ENCODE measurements at places on chromosomes 2 and 18.
A peak's percentile ranks its signal among the peaks of the same experiment; 100 is the strongest.

GRCh38 chr2:70188460-70188859, 2.4 kb downstream of the C2orf42 start:
- DNase-seq, result no peak

DNA sequence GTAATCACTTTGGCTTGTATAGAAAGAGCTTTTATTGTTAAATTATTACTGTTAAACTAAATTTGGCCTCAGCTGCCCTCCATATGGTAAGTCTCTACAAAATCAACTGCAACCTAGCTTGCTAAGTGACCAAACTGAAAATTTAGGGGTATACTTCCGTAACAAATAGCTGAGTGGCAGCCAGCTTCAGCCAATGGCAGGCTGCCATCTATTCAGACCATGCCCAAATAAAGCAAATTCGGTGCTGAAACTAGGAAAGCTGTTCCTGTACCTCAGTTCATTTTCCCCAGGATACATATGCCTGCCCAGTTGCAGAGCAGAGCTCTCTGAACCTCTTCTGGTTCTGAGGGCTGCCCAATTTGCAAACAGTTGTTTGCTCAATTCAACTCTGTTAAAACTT, 94.8 kb downstream of the EML6 start:
- no peak for DNase-seq

DNA sequence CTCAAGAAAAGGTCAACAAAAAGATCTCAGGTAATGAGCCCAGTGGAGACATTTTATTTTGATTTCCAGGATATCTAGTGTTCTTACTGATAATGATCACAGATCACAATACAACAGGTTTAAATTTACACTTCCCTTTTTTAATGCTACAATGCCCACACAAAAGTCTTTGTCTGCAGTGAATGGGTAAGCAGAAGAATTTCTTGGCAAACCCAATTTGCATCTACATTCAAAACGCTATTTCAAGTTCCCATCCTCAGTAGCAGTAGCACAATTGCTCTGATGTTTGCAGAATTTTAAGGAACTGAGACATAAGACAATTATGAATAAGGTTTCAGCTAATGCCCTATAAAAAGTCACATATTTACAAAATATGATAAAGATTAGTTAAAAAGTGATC, 929.4 kb upstream of the PIK3C3 start:
- DNase-seq, result no peak

DNA sequence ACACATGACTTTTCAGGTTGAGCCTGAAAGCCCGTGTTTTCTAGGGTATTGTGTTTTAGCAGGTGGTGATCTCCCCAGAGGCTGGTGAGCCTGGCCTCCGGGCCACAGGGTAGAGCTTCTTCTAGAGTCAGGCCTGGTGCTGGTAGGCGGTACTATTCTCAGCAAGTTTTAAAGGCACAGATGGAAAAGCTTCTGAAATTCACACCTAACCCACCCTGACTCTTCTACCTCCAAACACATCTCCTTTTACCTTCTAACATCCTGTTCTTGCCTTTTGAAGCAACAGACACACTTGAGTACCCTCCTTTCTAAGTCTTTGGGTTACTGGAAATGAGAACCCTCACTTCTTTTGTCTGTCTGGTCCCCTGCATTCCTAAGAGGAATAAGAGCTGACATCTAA, 191.1 kb downstream of the SETBP1 start:
- DNase-seq, result no peak

GRCh38 chr2:46984642-46985476, 69.3 kb upstream of the MCFD2 start:
- peak; percentile 93 for DNase-seq

- no peak for DNase-seq
Measured at GRCh38 chr2:158484892-158485556, 28.3 kb downstream of the PKP4 start.

GRCh38 chr2:236964291-236964690, 121.4 kb upstream of the COPS8 start:
- no peak for DNase-seq

GRCh38 chr2:9535177-9535576, 20.5 kb downstream of the ADAM17 start:
- no peak for DNase-seq

DNA sequence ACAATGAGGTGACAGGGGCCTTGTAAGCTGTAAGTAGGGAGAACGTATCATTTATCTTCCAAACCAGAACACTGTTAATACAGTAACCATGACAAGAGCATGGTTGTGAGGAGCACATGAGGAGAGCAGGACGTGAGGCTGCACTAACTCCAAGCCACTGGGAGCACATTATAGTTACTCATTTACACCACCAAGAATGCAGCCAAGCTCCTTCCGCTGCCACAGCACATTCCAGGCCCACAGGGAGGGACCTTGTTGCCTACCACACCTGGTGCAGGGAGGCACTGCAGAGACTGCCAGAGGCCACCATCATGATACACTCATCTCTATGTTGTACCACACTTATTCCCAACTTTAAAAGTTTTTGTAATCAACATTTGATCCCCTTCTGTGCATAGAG, 13.5 kb upstream of the SFXN5 start:
- DNase-seq, result no peak

GRCh38 chr18:35415511-35416073, 38.5 kb upstream of the ZNF396 start:
- DNase-seq, result peak; percentile 37

- no peak for DNase-seq
Measured at GRCh38 chr2:112164876-112165275, 26.7 kb downstream of the FBLN7 start.

DNA sequence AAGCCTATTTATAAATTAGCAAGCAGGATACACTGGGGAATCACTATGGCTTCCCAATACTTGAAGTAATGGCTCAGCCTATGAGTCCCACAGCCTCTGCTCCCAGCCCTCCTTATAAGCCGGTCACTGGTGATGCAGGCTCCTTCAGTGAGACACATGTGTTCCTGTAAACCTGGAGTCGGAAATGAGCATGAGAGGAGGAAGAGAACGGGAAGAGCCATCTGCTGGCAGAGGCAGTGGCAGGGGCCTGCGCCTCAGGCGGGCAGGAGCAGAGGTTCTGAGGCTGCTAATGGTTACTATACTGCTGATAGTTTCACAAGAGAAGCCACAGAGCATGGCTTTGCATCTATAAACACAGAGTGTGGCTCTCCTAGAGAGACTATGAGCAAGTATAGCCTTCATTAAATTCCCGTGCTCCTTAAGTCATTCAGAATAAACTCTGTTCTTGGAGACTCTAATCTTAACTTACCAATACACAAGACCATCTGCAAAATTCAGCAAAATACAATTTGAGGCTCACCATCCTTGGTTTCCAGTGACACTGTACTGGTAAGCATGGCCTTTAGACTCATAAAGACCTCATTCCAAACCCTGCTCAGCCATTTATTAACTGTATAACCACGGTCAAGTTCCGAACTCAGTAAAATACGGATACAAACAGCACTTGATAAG, 63.3 kb downstream of the FBXO15 start:
- DNase-seq, result no peak

DNA sequence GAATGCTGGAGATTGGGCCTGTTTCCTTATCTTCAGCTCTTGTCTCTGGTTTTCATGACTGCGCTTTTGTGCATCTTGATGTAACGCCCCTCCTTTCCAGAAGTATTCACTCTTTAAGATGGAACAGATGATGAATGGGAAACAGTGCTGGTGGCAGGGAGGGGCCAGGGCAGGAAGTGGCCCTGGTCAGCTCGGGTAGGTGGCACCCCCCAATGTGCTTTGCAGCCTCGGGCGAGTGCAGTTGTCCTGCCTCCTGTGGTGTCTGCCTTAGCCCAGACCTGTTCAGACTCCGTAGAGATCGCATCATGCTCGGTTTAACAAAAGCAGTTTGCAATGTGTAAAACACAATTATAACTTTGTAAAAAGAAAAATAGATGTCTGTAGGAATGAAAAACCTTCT, 17.0 kb upstream of the MGAT4A start:
- DNase-seq, result no peak

DNA sequence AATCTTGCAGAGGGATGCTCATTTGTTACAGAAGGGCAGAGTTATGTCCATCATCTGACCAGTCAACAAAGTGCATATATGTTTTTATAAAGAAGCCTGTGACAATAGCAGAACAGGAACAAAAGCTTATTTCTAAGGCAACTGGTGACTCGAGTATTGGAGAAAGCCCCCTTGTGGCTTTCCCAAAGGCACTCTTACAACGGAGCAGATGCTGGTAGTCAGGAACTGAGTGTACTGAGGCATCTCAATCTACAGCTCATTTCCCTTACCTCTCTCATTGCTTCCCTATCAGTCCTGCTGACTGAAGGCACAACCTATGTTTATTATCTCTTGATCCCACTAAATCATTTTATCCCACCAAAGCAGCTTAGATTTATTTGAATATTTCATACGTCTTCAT, 557.1 kb upstream of the CHAC2 start:
- no peak for DNase-seq

- DNase-seq, result no peak
Measured at GRCh38 chr2:231053846-231054245, 2.8 kb upstream of the PSMD1 start.

DNA sequence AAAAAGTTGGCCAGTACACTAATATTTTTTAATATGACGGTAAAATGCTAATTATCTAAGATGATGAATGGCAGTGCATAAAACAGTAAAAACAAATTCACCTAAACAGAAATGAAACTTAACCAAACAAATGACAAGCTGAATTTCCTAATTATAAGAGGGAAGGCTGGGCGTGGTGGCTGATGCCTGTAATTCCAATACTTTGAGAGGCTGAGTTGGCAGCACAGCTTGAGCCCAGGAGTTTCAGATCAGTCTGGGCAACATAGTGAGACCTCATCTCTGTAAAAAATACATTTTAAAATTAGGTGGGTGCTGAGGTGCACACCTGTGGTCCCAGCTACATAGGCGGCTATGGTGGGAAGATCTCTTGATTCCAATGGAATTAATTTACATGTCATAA, 120.1 kb downstream of the USP34 start:
- DNase-seq, result no peak

- no peak for DNase-seq
Measured at GRCh38 chr2:103664690-103665089, 902.9 kb downstream of the TMEM182 start.

- DNase-seq, result no peak
Measured at GRCh38 chr18:53605198-53605597, 619.3 kb downstream of the MBD2 start.

- no peak for DNase-seq
Measured at GRCh38 chr2:233107831-233108300, 47.7 kb downstream of the INPP5D start.

DNA sequence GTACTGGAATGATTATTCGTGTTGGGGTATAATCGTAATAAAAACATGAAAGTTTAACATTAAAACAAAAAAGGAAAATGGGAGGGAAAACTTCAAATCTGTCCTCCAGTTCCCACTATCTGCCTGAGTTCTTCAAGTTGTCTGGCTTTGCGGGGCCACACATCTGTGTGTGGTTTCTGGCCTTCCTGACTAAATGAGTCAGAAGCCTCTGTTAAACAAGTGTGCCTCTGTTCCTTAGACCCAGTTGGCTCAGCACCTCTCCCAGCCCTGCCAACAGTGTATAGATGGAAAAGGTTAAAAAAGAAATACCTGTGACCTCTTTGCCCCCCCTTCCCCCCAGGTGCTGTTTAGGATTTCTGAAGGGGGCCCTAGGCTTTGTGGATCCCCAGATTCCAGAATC, 30.2 kb downstream of the XDH start:
- peak; percentile 87 for DNase-seq

All from brain microvascular endothelial cell (primary cell).